GM12892 (cell line): ENCODE measurements at places on chromosomes 1 and 21.

DNA sequence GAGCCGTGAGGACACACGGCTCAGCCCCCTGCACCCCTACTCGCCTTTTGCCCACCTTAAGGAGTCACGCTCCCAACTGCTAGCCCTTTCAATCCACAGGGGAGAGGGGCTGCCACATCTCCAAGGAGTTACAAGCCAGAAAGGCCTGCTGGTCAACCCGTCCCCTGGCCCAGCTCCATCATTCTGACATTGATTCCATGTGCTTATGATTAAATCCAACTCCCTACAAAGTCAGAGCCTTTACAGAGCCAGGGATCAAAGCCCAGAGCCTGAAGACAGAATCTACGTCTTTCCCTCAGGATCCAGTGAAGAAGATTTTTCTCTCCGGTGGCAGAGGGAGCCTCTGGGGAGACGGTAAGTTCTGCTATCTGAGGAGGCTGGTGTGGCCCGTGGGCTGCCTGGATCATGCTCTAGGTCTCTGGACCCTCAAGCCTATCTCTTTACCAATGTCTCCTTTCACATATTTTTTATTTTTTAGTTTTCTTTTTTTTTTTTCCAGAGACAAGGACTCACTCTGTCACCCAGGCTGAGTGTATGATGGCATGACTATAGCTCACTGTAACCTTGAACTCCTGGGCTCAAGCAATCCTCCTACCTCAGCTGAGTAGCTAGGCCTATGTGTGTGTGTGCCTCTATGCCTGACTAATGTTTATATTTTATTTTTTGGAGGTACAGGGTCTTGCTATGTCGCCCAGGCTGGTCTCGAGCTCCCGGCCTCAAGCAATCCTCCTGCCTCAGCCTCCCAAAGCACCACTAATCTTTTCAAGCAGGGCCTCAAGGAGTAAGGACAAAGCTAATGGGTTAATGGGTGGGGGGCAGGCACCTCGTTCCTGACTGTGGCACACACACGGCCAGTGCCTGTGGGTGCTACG is 61.3 kb downstream of the SLC66A1 start:
- no peak for DNase-seq

- DNase-seq = no peak
Measured at GRCh38 chr1:48677306-48678287, 99.1 kb downstream of the BEND5 start.

DNA sequence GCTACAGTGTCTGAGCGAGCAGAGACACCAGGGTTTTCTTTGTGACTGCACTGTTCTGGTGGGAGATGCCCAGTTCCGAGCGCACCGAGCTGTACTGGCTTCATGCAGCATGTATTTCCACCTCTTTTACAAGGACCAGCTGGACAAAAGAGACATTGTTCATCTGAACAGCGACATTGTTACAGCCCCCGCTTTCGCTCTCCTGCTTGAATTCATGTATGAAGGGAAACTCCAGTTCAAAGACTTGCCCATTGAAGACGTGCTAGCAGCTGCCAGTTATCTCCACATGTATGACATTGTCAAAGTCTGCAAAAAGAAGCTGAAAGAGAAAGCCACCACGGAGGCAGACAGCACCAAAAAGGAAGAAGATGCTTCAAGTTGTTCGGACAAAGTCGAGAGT is 2.7 kb downstream of the ZBTB18 start:
- no peak for DNase-seq

GRCh38 chr21:22062472-22063139 is 1064.4 kb downstream of the NCAM2 start:
- DNase-seq = no peak

DNA sequence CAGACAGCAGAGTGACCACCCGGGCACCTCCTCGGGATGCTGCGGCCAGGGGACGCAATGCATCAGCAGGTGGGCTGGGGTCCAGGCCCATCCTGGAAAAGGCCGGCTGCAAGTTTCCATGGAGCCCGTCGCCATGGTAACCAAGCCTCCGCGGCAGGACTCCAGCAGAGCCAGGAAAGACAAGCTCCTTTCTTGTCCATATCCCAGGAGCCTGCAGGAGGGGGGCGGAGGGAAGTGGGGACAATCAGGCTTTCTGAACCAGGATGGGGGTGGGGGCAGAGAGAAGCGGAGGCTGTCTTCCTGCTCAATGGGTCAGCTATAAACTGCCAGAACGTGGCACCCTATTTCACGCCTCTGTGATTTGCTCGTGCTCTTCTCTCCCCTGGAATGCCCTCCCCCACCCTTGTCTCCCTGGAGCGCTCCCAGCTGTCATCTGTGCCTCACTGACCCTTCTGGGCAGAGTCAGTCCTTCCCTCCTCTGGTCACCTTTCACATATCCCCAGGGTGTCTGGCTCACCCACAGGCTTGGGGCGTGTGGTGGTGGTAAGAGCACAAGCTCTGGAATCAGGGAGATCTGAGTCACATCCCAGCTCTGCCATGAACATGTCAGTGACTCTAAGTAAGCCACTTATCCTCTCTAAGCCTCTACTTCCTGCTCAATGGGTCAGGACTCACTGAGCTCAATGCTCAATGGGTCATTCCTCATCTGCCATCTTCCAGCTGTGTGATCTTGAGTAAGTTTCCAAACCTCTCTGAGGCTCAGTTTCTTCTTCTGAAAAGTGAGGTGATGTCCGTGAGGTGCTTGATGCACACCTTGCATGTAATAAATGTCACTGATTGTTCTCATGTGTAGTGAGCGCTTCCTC is 58.9 kb upstream of the LAPTM5 start:
- no peak for DNase-seq

DNA sequence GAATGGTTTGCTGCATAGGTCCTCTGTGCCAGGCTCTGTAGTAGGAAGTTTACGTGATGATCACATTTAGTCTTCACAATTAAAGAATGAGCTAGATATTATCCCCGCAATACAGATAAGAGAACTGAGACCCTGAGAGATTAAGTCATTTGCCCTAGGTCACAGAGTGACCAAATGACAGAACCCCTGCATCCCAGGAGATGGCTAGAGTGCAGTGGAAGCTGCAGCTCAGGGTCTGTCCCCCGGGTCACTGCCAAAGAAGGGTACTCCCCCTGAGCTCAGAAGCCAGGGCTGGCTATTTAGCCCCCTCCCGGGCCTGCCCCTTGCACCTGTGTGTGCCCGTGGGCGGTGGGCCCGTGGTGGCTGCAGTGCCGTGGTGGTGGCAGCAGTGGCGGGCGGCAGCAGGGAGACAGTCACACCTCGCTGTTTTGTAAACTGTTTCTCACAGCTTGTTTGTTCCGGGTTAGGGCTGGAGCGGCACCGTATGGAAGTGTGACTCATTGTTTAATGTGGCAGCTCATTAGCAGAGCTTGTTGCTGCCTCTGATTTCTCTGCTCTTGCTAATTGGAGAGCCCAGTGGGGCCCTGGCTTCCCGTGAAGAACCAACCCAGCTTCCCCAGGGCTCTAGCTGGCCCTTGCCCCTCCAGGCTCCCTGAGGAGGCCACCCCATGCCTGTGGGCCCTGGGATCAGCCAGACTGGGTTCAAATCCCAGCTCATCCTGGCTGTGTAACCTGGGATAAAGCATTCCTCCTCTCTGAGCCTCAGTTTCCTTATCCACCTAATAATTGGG is 19.3 kb upstream of the FOXO6 start:
- no peak for DNase-seq

DNA sequence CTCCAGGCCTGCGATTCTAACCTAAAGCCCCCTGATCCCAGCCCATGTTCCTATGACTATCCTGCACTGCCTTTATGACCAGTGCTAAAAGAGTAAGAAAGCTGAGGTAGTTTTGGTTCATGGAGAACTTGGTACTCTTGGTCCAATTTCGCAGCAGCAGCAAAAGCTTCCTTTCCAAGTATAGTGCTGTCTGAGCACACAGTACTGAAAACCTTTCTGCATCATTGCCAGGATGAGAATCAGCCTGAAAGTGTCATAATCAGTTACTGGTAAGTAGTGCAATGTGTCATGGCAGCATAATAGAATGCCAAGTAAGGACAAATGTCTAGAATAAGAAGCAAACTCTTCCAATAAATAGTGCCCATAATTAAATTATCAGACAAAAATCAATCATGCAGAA is 889.6 kb upstream of the ADGRL4 start:
- no peak for DNase-seq

DNA sequence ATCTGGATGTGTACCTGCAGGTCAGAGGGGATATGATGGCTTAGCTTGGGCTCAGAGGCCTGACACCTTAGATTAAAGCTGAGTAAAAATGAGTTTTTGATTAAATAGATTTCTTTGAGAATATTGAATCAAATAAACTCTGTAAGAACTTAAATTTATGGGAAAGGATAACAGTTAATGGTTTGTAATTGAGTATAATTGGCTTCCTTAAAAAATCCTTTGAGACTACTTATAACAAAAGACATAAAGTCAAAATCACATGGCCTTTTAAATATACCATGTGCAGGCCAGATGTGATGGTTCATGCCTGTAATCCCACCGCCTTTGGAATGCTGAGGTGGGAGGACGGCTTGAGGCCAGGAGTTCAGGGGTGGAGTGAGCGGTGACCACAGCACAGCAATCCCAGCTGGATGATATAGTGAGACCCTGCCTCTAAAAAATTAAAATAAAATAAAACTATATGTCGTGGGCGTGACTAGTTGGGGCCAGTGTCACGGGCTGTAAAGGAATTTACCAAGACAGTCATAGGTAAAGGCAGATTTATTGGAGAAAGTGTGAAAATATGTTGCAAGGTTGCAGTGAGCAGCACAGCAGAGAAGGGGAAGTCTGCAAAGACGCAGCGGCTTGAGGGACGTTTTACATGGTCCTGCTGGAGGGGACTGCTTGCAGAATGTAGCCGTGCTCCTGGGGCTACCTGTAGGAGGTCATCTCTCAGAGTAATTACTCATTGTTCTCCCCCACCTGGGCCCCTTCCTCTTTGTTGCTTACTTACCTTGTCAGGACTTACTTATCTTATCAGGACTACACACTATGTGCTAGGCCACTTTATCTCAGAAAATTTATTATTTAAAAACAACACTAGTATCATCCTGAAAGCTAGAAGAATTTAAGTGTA is 122.3 kb downstream of the ZMYM4 start:
- DNase-seq = no peak

GRCh38 chr1:29247571-29248273 is 11.4 kb downstream of the PTPRU start:
- DNase-seq = no peak

DNA sequence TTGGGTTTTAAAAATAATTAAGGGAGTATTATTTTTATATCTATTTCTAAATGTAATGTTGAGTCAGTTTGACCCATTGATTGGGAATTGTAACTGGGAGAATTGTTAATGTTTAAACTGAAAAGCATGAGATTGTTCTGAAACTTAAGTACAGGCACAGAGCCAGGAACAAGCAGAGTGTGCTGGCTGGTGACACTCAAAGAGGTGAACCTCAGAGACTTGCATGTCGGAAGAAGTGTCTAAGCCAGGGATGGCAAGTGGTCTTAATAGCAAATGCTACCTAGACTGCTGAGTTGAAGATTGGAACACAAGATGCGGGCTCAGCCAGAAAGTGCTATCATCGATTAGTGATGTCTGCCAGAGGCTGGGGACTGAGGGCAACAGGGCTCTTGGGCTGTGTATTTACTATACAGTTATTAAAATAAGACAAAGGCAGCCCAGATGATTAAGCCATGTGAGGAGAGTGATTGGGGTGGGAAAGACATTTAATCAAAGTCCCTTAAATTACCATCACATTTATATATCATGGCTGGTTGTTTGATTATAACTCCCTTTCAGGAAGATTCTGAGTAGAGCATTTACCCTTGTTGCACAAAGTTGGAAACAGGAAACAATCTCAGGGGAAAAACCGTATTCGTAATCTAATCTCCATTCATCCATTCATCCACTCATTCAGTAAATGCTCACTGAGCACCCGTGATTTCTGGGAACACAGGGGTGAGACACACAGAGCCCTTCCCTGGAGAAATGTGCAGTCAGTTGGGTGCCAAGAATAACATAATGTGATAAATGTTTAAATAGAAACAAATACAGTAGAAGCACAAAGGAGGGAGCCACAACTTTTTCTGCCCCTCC is 42.8 kb downstream of the C8A start:
- no peak for DNase-seq

DNA sequence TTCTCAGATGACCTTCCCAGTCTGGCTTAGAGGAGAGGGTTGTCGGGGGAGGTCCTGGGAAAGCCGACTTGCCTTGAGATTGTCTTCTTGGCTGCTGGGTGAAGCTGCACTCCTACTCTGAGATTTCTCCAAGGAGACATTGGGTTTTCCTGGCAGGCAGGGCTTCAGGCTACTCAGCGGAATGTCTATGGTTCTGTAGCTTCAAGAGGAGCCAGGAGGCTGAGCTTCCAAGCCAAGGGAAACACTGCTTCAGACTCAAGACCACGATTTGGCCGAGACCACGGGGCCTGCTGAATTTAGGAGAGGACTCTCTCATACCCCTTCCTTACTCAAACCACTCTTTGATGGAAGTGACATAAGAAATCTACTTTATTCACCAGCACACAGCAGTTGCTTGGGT is 67.8 kb downstream of the NTMT2 start:
- no peak for DNase-seq

- no peak for DNase-seq
Measured at GRCh38 chr1:162040657-162041056, 17.0 kb upstream of the OLFML2B start.

DNA sequence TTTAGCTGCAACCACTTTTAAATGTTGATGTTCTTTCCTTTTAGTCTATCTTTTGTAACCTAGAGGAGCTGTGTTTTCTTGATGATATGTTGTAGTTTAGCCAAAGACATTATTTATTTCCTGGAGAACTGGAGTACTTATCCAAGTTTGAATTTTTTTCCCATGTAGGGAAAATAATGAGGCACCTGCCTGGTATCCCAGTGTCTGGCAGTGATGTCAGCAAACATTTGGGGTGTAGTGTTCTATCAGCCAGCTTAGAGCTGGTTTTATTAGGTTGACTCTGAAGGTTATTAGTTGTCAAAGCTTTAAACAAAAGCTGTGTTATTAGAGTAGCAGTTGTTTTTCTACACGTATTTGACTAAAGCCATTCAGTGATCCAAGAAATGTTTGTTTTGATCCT is 3.2 kb downstream of the CTPS1 start:
- no peak for DNase-seq

DNA sequence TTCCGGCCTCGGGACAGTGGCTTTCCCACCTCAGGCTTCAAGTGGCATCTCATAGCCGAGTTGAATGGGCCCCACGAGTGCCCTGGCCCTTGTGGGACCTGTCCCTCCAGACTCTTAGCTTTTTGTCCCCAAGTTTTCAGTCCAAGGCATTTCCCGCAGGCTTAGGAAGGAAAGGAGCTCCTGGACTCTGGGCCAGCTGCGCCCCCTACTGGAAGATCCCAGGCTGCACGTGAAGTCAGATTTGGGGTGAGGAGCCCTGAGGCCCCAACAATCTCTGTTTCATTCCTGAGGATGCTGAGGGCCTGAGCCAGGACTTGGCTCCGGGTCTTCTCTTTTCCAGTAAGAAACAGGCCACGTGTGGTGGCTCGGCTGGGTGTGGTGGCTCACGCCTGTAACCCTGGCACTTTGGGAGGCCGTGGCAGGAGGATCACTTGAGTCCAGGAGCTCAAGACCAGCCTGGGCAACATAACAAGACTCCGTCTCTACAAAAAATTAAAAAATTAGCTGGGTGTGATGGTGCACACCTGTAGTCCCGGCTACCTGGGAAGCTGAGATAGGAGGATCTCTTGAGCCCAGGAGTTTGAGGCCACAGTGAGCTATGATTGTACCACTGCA is 67.4 kb downstream of the ARHGEF10L start:
- peak; percentile 58 for DNase-seq
